ENCODE measurements at places on chromosomes 12 and 14. TPM values are rescaled to one million over a fixed set of nuclear protein-coding genes. Genes with fewer than 3 reads are reported as not detected.

The TRHDE gene
- 2.3 TPM for total RNA-seq

The OR4E2 gene
- not detected for total RNA-seq

The TNFAIP2 gene
- 46.3 TPM for total RNA-seq

The OR4E1 gene
- not detected for total RNA-seq

The RASSF8 gene
- 42.6 TPM for total RNA-seq

The SOX5 gene
- total RNA-seq, result 7.3 TPM

The TAS2R42 gene
- total RNA-seq, result not detected

The RASAL1 gene
- 0.04 TPM for total RNA-seq

The GCN1 gene
- total RNA-seq, result 43.5 TPM

The LRP1-AS gene
- total RNA-seq, result 0.66 TPM
